Adrenal gland (tissue), 19 donors: ENCODE measurements at places on chromosomes 2 and 18. TPM values are rescaled to one million over a fixed set of nuclear protein-coding genes. Genes with fewer than 3 reads are reported as not detected.

Gene SALL3
- polyA plus RNA-seq, result not detected

Gene ERCC3
- polyA plus RNA-seq, result 27.8 TPM

Gene TRIM43
- polyA plus RNA-seq, result not detected

Gene RNU2-63P
- polyA plus RNA-seq, result not detected

Gene HOXD13
- not detected for polyA plus RNA-seq

Gene BZW1
- polyA plus RNA-seq, result 28.4 TPM

Gene TLX2
- 3.2 TPM for polyA plus RNA-seq
